ENCODE measurements at places on chromosomes 3 and 15. TPM values are rescaled to one million over a fixed set of nuclear protein-coding genes. Genes with fewer than 3 reads are reported as not detected.
A peak's percentile ranks its signal among the peaks of the same experiment; 100 is the strongest.

- no peaks in the 10 kb centered on the region for H3K36me3 ChIP-seq
- H3K4me3 ChIP-seq: no peak overlapping the region
- peak overlapping the region; percentile 81 for H3K27ac ChIP-seq
- peak; percentile 34 for DNase-seq
Measured at GRCh38 chr3:171282041-171282440, 178.2 kb downstream of the TNIK start.

Gene BTLA
- total RNA-seq: not detected

- H3K36me3 ChIP-seq: no peaks in the 10 kb centered on the region
- H3K27me3 ChIP-seq: no peaks in the 10 kb centered on the region
- DNase-seq: no peak
- peak overlapping the region; percentile 85 for H3K4me3 ChIP-seq
- peaks cover 5% of the 10 kb centered on the region for H3K4me1 ChIP-seq
- H3K27ac ChIP-seq: peak overlapping the region; percentile 91
Measured at GRCh38 chr15:67067930-67068551, 2.6 kb downstream of the SMAD3 start.

GRCh38 chr3:157956850-157957249 is 149.4 kb downstream of the SHOX2 start:
- no peak overlapping the region for H3K27ac ChIP-seq
- H3K4me1 ChIP-seq: no peaks in the 10 kb centered on the region
- DNase-seq: no peak
- H3K4me3 ChIP-seq: no peak overlapping the region
- no peaks in the 10 kb centered on the region for H3K36me3 ChIP-seq
- H3K27me3 ChIP-seq: peaks cover 3% of the 10 kb centered on the region

DNA sequence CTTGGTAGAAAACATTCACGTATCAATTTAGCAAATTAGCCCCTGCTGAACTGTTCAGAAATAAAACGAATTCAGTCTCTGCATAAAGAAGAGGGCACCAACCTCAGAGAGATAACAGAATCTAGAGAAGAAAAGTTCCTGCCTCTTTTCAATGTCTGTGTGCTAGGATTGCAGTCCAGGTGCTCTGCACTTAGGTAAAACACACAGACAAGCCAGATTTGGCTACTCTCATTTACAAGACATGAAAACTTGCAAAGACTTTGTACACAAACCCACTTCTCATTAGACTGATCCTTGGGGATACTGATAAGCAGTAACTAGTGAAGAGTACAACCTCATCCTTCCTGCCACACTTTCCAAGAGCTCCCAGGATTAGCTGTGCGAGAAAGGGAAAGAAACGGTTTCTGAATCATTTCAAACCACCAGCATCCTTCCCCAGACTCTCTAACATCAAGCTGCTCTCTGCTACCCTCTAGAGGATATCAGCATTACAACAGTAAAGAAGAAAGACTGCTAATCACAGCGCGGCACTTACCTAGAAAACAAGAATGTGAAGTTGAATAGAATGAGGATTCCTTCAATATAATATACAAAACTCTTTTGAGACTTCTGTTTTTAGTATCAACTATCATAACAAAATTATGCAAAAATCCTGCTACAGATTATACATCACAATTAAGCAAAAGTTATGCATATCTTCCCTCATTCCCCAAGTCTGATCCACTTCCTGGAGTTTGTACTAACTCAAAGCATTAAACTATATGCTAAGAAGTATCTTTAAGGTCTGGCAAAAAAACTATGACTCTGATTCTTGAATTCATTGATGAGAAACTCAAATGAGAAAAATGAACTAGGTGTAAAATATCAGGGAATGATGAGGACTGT is 306.4 kb downstream of the MAGI1 start:
- H3K4me1 ChIP-seq: no peaks in the 10 kb centered on the region
- no peaks in the 10 kb centered on the region for H3K27me3 ChIP-seq

Gene GATM
- total RNA-seq: 27.1 TPM

Gene PDCD10
- 82.2 TPM for total RNA-seq

Gene TP63
- not detected for total RNA-seq

Gene TAGLN3
- not detected for total RNA-seq

Gene EFCC1
- total RNA-seq: 1.2 TPM

DNA sequence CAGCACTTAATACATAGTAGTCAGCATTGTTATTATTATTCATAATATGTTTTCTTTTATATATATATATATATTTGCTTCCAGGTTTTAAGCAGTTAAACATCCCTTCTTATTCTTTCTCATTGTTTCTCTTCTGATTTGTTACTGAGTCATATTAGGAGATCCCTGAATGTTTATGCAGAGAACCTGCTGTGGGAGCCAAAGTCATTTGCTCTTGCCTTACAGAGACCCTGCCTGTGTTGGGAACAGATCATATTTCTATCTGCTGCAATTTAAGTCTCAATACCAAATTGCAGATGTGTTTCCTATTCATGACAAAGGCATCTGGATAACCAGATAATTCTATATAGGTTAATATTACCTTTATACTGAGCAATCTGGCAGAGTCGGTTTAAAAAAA is 323.0 kb upstream of the UMPS start:
- no peak overlapping the region for H3K4me3 ChIP-seq
- H3K4me1 ChIP-seq: no peaks in the 10 kb centered on the region
- no peaks in the 10 kb centered on the region for H3K36me3 ChIP-seq

Gene ATP8B4
- 124 TPM for total RNA-seq

- no peaks in the 10 kb centered on the region for H3K36me3 ChIP-seq
- no peak overlapping the region for H3K4me3 ChIP-seq
- no peaks in the 10 kb centered on the region for H3K27me3 ChIP-seq
- no peak for DNase-seq
- no peaks in the 10 kb centered on the region for H3K4me1 ChIP-seq
Measured at GRCh38 chr3:190941694-190942260, 79.3 kb upstream of the GMNC start.

GRCh38 chr3:24936574-24936973 is 441.9 kb upstream of the THRB start:
- no peaks in the 10 kb centered on the region for H3K36me3 ChIP-seq
- H3K27me3 ChIP-seq: no peaks in the 10 kb centered on the region
- DNase-seq: no peak
- H3K4me1 ChIP-seq: no peaks in the 10 kb centered on the region

DNA sequence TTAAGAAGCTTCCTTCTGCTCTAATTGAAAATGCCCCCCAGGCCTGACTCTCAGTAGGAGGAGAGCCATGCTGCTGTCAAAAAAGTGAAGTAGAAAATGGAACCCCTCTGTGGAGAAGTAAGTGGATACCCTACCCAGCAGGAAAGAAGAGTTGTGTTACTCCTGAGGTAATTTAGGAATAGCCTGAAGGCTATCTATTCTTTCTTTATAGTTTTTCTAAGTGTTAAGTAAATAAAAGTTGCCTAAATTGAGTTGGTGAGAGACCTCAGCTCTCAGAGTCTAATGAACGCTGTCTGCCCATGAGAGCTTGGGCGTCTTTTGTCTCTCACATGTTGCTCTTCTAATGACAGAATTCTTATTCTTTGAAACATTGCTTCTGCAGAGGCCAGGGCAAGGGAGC is 116.2 kb downstream of the NSUN3 start:
- H3K27me3 ChIP-seq: no peaks in the 10 kb centered on the region
- H3K4me1 ChIP-seq: no peaks in the 10 kb centered on the region
- no peak overlapping the region for H3K27ac ChIP-seq
- no peak for DNase-seq
- no peaks in the 10 kb centered on the region for H3K36me3 ChIP-seq

- H3K27me3 ChIP-seq: no peaks in the 10 kb centered on the region
- no peaks in the 10 kb centered on the region for H3K36me3 ChIP-seq
- H3K4me1 ChIP-seq: no peaks in the 10 kb centered on the region
- H3K4me3 ChIP-seq: no peak overlapping the region
- no peak overlapping the region for H3K27ac ChIP-seq
Measured at GRCh38 chr3:167502401-167502800, 28.6 kb upstream of the SERPINI2 start.

DNA sequence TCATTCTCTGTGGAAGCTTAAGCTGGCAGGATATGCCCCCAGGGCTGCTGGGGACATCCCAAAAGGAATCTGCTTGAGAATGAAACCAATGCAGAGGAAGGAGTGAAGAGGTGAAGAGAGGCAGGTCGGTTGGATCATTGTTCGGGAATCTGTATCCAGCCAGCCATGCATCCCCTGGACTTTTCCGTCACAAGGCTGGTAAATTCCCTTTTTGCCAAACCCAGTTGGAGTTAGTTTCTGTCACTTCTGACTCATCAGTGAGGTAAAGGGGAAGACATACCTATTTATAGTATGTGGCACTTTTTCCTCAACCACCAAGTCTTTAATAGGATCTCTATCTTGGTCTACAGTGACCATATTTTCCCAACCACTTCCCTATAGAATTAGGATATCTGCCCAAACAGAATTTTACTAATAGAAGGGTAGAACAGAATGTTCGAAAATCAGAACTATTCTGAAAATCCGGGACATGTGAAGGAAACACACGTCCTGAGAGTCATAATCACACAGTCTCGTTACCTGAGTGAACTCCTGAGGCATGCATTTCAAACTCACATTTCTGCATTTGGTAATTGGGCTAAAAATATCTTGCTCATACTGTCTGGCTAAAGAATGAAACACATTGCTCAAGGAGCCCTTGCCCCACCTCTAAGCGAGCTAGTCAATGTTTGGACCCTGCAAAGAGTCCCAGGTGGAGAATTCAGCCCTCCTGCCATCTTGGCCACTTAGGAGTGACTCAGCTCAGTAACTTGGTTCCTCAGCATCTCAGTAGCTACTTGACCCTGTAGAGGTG is 289.7 kb upstream of the ADAMTS9 start:
- no peak overlapping the region for H3K4me3 ChIP-seq
- no peaks in the 10 kb centered on the region for H3K4me1 ChIP-seq
- H3K36me3 ChIP-seq: no peaks in the 10 kb centered on the region
- no peak for DNase-seq
- H3K27me3 ChIP-seq: no peaks in the 10 kb centered on the region

DNA sequence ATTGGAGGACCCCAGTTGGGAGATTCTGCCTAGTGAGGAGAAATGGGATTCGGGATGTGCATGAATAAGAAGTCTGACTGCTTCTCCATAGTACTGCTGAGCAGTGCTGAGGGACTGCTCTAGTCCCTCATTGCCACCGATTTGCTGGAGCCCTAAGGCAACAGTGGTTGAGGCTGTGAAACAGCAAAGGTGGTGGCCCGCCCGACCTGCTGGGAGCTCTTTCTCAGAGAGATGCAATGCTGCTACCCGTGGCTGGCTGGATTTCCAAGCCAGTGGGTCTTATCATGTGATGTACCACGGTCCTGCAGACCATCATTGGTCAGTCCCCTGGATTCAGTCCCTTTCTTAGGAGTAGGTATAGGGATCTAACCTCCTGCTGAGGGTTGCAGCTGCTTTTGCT is 42.6 kb upstream of the GCSAM start:
- no peak overlapping the region for H3K4me3 ChIP-seq
- no peaks in the 10 kb centered on the region for H3K27me3 ChIP-seq
- no peak for DNase-seq
- no peaks in the 10 kb centered on the region for H3K36me3 ChIP-seq

- no peaks in the 10 kb centered on the region for H3K4me1 ChIP-seq
- no peak overlapping the region for H3K4me3 ChIP-seq
- H3K27ac ChIP-seq: no peak overlapping the region
- no peaks in the 10 kb centered on the region for H3K36me3 ChIP-seq
- no peaks in the 10 kb centered on the region for H3K27me3 ChIP-seq
Measured at GRCh38 chr3:39413691-39414420, 7.3 kb downstream of the RPSA start.

GRCh38 chr3:44987332-44987731 is 11.3 kb downstream of the EXOSC7 start:
- no peak overlapping the region for H3K4me3 ChIP-seq
- H3K36me3 ChIP-seq: no peaks in the 10 kb centered on the region
- DNase-seq: no peak

- H3K4me3 ChIP-seq: no peak overlapping the region
- no peaks in the 10 kb centered on the region for H3K4me1 ChIP-seq
- no peaks in the 10 kb centered on the region for H3K27me3 ChIP-seq
- no peak for DNase-seq
Measured at GRCh38 chr3:66592016-66592761, 91.4 kb upstream of the LRIG1 start.

Gene CCR8
- not detected for total RNA-seq

- H3K36me3 ChIP-seq: no peaks in the 10 kb centered on the region
- H3K27me3 ChIP-seq: no peaks in the 10 kb centered on the region
Measured at GRCh38 chr3:86563400-86563970, 427.5 kb downstream of the VGLL3 start.

DNA sequence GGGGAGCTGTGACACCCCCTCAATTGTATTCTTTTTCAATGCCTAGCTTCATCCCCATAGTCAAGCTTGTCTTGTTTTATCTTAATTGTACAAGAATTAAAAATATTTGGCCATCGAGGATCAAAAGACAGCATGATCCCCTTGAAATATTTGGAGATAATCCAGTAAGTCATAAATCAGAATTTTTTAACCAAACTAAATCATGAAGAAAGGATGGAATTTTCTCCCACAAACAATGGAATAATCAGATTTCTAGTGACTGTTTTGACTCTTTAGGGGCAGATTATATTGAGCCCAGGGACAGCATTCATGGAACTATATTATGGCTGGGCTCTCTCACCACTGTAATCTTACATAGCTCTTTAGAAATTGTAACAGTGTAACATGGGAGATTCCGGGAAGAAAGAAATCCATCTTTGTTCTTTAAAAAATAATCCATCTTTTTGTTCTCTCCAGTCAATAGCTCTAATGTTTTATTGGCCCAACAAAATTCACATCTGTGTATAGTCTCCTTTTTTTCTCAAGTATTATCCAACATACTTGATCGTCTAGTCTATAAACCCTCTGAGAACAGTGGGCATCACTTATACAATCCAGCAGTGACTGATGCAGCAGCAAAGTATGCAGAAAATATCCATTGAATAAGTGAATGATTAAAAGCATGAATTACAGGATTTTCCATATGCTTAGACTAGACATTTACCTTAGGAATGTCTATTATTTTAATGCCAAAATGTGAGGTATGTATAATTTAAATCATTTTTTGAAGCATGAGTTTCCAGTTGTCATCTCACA is 277.0 kb upstream of the PLSCR5 start:
- H3K4me1 ChIP-seq: no peaks in the 10 kb centered on the region
- no peak overlapping the region for H3K4me3 ChIP-seq
- DNase-seq: no peak
- H3K36me3 ChIP-seq: no peaks in the 10 kb centered on the region
- no peaks in the 10 kb centered on the region for H3K27me3 ChIP-seq
- H3K27ac ChIP-seq: no peak overlapping the region

GRCh38 chr3:58093574-58094195 is 85.5 kb downstream of the FLNB start:
- no peak for DNase-seq
- H3K4me1 ChIP-seq: no peaks in the 10 kb centered on the region
- H3K27me3 ChIP-seq: no peaks in the 10 kb centered on the region

DNA sequence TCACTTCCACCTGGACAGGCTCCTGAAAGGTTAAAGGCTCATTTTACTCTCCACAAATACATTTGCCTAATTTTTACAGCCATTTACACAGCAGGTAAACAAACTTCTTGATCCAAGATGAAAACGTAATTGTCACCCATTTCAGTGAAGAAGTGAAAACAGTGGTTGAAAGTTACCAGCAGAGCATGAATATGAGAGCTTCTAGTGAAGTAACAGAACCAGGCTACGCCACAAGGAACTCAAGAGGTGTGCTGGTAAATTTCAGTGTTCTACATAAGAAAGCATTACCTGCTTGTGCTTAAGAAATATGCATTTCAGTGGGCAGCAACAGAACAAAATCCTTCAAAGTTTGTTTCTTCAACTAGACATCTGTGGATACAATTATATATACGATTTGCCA is 113.2 kb downstream of the MECOM start:
- DNase-seq: no peak
- H3K27me3 ChIP-seq: no peaks in the 10 kb centered on the region
- no peak overlapping the region for H3K4me3 ChIP-seq
- H3K27ac ChIP-seq: no peak overlapping the region
- no peaks in the 10 kb centered on the region for H3K36me3 ChIP-seq
